Ovary (tissue), 10 donors: ENCODE measurements at places on chromosomes 1 and 21.

GRCh38 chr1:12057382-12057781 is 5.7 kb upstream of the TNFRSF8 start:
- DNase-seq, result no peak

DNA sequence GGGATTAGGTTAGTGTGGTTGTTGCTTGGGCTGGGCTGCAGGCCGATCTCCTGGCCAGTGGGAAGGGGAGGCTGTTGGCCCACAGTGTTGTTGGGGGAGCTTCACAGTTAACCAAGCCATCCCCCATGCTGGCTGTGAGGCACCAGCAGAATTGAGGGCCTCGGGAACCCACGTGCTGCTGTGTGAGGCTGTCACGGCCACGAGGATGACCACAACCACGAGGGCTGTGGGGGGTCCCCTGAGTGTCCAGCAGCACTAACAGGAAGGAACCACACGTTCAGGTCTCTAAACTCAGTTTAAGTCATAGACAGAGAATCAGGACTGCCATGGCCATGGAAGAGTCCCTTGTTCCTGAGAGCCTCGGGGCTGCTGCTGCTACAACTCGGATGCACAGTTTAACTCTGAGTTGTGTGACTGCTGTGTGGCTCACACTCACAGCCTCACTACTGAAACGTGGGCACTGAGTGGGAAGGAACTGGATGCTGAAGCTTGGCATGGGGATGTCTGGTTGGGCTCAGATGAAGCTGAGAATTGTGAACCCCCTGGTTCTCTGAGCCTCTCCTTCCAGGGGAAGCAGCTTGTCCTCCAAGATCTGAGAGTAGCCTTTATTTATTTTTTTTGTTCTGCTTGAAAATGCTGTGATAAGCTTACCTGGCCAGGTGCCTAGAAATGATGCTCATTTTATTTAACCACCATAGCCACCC is 4.8 kb upstream of the MMEL1 start:
- DNase-seq, result no peak

GRCh38 chr1:15501208-15502032 is 22.6 kb downstream of the CASP9 start:
- peak; percentile 61 for DNase-seq

- peak; percentile 57 for DNase-seq
Measured at GRCh38 chr1:24199291-24199900, 12.3 kb upstream of the IFNLR1 start.
